ENCODE measurements at places on chromosomes 16 and 17.
A peak's percentile ranks its signal among the peaks of the same experiment; 100 is the strongest.

- DNase-seq = no peak
Observed at GRCh38 chr16:81319221-81319912, 4.6 kb downstream of the GAN start.

GRCh38 chr17:60167065-60167741 lies 17.4 kb downstream of the CA4 start:
- DNase-seq = peak; percentile 47

DNA sequence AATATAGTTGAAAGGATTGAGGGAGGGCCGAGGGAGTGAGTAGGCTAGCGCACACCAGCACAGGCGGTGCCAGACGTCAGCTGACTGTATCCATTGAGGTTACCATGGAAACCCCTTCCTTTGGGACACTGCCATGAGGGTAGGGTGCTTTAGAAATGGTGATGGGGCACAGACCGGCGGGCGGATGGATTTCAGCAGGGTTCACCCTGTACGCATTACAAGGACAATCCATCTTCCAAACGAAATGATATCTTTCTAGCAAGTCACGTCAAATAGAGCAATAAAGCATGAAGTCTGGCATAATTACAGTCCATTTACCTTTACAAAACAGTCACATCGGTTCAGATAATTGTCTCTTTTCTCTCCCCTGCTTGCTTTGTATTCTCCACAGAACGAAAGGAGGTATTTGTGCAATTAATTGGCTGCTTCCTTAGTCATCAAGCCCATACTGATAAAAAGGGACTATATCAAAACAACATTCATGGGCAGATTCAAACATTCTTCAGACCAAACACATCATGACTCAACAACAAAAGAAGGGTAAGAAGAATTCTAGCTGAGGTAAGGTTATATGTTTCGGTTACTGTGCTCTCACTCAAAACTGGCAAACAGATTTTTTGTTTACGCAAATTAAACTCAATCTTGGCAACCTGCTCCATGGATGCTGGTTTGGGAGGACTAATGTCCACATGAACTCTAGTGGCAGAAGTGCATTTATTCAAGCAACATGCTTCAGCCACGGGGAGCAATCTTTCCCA lies 140.6 kb downstream of the CDK5R1 start:
- DNase-seq = peak; percentile 26

DNA sequence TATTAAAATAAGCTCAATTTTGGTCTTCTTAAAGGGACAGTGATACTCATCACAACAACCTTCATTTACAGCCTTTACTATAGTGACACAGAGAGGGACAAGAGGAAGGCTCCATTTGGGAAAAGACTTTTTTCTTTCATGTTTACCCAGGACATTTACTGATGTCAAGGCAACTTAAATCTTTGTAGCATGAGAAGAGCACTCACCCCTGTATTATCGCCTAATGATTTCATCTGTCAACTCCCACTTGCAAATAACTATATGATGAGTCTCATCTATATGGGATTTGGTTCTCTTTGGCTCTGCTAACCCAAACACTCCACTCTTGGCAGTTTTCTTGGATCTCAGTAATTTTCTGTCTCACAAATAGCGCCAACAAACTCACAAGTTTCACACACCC lies 24.1 kb downstream of the BLMH start:
- DNase-seq = no peak

- DNase-seq = no peak
Observed at GRCh38 chr17:66889480-66890230, 54.7 kb downstream of the CACNG5 start.

DNA sequence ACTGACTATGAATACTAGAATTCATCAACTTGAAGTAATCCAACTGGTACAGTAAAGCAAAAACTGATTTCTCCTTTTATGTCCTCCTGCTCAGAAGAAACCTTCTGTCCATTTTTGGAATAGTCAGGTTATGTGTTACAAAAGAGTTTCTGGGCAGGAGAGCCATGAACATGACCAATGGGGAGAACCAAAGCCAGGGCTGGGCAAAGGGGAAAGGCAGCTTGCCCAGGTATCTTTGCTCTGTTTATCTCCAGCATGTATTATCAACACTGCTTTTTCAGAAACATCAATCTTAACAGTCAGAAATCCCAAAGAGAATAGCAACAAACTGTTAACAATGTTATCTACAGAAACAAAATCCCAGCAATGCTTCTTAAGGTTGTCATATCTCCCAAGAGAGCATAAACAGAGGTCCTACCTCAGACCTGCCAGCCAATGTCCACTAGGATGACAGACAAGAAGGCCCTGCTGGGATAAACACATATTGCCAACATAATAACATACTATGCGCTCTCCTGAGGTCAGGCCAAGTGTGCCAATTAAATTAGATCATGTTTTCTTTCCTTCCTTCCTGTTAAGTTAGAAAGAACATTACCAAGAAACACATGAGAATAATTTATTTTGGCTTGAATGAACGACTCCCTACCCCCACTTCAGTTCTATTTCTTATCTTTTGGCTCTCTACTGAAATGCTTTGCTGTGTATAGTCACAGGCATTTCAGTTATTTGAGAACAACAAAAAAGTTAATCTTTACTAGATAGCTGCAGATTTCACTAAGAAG lies 28.0 kb downstream of the BLMH start:
- DNase-seq = no peak

GRCh38 chr17:78484271-78485246 lies 92.6 kb downstream of the DNAH17 start:
- DNase-seq = no peak

GRCh38 chr16:27347930-27348685 lies 34.3 kb downstream of the IL4R start:
- no peak for DNase-seq

DNA sequence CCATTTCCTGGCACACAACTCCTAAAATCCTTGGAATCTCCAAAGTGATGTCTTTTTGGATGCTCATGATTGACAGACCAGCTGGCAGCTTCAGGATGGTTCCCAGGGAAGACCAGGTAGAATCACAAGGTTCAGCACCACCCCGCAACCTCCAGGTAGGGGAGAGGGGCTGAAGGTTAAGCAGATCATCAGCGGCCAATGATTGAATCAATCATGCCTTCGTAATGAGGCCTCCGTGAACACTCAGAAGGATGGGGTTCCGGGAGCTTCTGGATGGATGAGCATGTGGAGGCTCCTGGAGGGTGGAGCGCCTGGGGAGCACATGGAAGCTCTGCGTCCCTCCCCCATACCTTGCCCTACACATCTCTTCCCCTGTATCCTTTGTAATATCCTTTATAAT lies 185.9 kb downstream of the SEC14L1 start:
- peak; percentile 8 for DNase-seq

- DNase-seq = peak; percentile 99
Observed at GRCh38 chr17:44642834-44643233, 13.4 kb upstream of the MEIOC start.

GRCh38 chr17:7509937-7510336 lies 25.8 kb downstream of the POLR2A start:
- peak; percentile 51 for DNase-seq

DNA sequence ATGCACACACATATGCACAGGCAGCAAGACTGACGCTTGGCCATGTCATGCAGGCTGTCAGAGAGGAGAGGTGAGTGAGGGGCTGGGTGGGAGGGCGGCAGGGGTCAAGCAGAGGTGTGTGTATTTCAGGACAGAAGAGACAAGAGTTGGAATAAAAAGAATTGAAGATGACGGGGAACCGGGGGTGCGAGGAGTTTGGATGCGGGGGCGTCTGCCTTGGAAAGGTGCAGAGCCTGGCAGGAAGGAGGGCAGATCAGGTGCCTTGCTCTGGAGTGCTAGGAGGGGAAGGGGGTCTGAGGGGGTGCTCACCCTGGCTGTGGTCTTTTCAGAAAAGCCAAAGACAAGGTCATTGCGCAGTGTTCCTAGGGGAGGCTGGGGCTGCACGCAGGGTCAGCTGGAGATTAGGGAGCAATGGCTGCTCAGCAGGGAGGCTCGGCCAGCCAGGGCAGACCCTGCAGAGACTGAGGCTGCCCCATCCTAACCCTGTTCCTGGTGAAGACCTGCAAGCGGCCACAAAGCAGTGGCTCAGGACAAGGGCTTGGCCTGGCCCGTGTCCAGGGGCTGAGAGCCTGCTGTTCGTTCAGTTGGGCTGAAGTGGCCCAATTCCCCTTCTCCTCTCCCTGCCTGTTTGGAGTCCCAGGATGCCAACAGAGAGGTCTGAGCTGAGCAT lies 23.7 kb upstream of the CBX4 start:
- DNase-seq = no peak

GRCh38 chr17:16483021-16483645 lies 8.9 kb downstream of the LRRC75A start:
- DNase-seq = no peak

DNA sequence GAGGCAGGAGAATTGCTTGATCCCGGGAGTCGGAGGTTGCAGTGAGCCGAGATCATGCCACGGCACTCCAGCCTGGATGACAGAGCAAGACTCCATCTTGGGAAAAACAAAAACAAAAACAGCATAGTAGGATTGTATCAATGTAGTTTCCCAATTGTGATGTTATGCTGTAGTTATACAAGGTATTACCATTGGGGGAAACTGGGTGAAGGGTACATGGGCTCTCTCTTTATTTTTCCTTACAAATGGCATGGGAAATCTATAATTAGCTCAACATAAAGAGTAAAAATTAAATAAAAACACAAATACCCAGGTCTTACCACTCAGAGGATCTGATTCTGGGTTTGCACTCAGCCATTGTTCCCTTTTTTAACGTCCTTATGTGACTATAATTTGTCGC lies 107.9 kb downstream of the KATNIP start:
- no peak for DNase-seq

DNA sequence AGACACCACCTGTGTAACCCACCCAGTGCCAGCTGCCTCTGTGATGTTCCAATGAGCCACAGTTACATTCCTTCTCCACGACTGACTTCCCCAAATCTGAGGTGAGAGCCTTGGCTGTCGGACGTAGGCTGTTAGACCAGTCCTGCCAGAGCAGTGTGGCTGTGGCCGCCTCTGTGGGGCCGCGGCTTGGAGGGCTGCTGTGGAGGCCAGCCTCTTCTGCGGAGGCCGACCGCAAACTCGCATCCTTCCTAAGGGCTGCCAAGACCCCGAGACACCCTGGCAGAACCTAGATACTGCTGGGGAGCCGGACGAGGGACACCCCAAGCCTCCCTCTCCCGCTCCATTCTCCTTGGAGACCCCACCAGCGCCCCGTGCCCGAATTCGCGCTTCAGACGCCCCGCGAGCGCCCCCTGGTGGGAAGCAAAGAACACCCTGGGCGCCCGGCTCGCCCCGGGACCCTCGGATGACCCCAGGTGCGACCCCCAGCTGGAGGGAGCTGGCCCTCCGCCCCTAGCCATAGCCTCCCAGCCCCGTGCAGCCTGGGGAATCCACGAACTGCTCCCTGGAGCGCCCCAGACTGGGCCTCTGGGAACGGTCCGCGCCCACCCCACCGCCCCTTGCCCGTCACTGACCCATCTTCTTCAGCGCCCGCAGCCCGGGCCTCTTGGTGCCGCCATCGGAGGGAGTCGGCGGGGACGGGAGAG lies 547 bp downstream of the PLCD3 start:
- peak; percentile 63 for DNase-seq

- peak; percentile 29 for DNase-seq
Observed at GRCh38 chr17:51045621-51046020, 75.0 kb downstream of the SPAG9 start.

- DNase-seq = peak; percentile 87
Observed at GRCh38 chr17:63840591-63841349, 1.7 kb downstream of the SMARCD2 start.

All from muscle of leg (tissue), 16 donors.